ENCODE measurements at places on chromosomes 1 and 21. TPM values are rescaled to one million over a fixed set of nuclear protein-coding genes. Genes with fewer than 3 reads are reported as not detected.
A peak's percentile ranks its signal among the peaks of the same experiment; 100 is the strongest.

ANGPTL3 gene
- total RNA-seq = not detected

SPATA6 gene
- 64.1 TPM for total RNA-seq

TRNAU1AP gene
- total RNA-seq = 3.8 TPM

DNA sequence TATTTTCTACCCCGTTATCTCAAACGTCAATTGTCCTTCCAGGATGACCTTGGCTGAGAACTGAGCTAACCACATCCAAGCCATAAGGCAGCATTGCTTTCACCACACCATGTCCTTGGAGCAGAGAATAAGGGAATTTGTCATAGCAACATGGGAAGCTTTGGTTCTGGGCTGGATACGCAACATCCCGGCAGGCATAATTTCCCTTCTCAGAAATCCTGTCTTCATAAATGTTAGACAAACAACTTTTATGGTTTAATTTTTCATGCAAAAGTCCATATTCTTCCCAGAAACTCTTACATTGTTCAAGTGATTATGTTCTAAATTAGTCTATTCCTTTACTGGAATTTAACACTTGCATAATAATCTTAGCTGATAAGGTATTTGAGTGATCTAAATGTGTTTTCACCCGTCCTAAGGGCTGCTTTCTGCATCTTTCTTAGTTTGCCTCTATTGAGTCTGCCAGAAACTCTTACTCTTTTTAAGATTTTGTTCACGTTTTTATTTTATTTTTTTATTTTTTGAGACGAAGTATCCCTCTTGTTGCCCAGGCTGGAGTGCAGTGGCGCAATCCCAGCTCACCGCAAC, 51.8 kb downstream of the KCNJ15 start:
- H3K4me1 ChIP-seq = no peaks in the 10 kb centered on the region
- H3K36me3 ChIP-seq = no peaks in the 10 kb centered on the region
- no peak overlapping the region for H3K4me3 ChIP-seq
- DNase-seq = no peak
- no peak overlapping the region for H3K27ac ChIP-seq

- DNase-seq = no peak
- H3K27me3 ChIP-seq = no peaks in the 10 kb centered on the region
- H3K27ac ChIP-seq = no peak overlapping the region
- H3K4me1 ChIP-seq = no peaks in the 10 kb centered on the region
- no peaks in the 10 kb centered on the region for H3K36me3 ChIP-seq
These were observed 654.6 kb upstream of the NEGR1 start for GRCh38 chr1:72936942-72937341.

- no peak overlapping the region for H3K4me3 ChIP-seq
- no peaks in the 10 kb centered on the region for H3K4me1 ChIP-seq
- no peak overlapping the region for H3K27ac ChIP-seq
- no peaks in the 10 kb centered on the region for H3K36me3 ChIP-seq
These were observed 228.3 kb downstream of the ST6GALNAC3 start for GRCh38 chr1:76302711-76303339.

DNA sequence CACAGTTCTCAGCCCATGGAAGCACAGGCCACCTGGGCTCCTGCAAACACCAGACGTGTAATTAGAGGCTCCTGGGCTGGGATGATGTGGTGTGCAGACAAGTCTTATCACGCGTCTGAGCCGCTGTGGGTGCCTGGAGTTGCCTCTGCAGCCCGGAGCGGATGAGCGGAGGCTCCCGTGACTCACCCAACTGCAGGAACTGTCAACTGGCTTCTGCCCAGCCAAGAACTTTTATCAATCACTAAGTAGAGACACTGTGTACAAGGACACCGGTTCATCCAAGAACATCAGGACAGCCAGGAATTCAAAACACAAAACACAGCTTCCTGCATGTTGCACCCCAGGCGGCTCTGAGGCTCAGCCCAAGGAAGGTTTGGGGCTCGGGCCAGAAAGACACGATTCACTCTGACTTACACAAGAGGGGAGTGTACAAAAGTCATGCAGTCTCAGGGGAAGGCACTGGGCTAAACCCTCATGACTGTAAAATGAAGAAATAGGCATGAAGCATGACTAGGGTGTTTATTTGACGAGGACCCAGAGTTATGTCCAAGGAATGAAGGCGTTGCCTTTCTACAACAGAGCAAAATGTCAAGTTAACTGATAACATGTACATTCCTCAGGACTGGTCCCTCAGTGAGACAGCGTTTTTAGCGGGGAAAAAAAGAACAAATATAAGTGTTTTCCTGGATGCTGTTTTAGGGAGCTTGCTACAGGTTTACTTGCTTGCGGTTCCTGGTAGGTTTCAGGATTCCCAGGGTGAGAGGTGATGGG, 21.1 kb downstream of the ERRFI1 start:
- no peak overlapping the region for H3K4me3 ChIP-seq
- peaks cover 6% of the 10 kb centered on the region for H3K4me1 ChIP-seq
- H3K27ac ChIP-seq = peak overlapping the region; percentile 78
- no peaks in the 10 kb centered on the region for H3K36me3 ChIP-seq
- H3K27me3 ChIP-seq = no peaks in the 10 kb centered on the region

DNA sequence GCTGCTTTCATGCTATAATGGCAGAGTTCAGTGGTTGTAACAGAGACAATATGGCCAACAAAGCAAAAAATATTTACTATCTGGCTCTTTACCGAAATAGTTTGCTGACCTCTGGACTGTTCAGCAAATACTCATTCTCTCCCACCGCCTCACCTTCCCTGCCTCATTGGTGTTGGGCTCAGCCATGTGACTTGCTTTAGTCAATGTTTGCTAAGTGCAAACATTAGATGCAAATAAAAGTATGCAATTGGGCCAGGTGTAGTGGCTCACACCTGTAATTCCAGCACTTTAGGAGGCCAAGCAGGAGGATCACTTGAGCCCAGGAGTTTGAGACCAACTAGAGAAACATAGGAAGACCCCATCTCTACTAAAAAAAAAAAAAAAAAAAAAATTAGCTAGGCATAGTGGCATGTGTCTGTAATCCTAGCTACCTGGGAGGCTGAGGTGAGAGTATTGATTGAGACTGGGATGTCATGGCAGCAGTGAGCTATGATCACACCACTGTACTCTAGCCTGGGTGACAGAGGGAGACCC, 55.1 kb downstream of the RPL5 start:
- no peak overlapping the region for H3K27ac ChIP-seq
- H3K4me3 ChIP-seq = no peak overlapping the region
- DNase-seq = no peak
- no peaks in the 10 kb centered on the region for H3K27me3 ChIP-seq
- H3K4me1 ChIP-seq = no peaks in the 10 kb centered on the region

GRCh38 chr21:45131537-45131999, 57.2 kb downstream of the ADARB1 start:
- no peak for DNase-seq
- no peaks in the 10 kb centered on the region for H3K36me3 ChIP-seq
- peaks cover 18% of the 10 kb centered on the region for H3K4me1 ChIP-seq
- no peaks in the 10 kb centered on the region for H3K27me3 ChIP-seq
- peak overlapping the region; percentile 91 for H3K27ac ChIP-seq

DNA sequence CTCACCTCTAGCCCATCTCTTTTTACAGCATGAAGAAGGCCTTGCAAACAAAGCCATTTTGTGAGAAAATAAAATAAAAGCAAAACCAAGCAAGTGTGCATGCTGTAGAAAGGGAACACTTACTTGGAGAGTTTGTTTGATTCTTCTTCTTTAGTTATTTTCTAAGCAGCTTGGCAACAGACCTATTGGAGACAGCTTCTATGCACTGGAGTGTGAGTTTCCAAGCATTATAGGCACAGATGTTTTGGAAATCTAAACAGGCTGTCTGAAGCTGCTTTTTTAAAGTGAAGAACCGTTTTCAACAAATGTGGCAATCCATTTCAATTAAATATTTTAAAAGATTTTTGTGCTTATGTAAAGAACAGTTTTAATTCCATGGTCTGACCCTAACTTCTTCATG, 76.6 kb downstream of the NGF start:
- no peak for DNase-seq
- H3K27me3 ChIP-seq = no peaks in the 10 kb centered on the region
- no peak overlapping the region for H3K27ac ChIP-seq
- H3K4me1 ChIP-seq = no peaks in the 10 kb centered on the region
- no peak overlapping the region for H3K4me3 ChIP-seq
- no peaks in the 10 kb centered on the region for H3K36me3 ChIP-seq

- H3K27ac ChIP-seq = no peak overlapping the region
- no peaks in the 10 kb centered on the region for H3K4me1 ChIP-seq
- no peak overlapping the region for H3K4me3 ChIP-seq
- no peaks in the 10 kb centered on the region for H3K36me3 ChIP-seq
These were observed 226.5 kb downstream of the SDCCAG8 start for GRCh38 chr1:243482141-243483022.

All from uterus (tissue), 4 donors.